HCEC 1CT (cell line): ENCODE measurements at places on chromosomes 5 and 9.

DNA sequence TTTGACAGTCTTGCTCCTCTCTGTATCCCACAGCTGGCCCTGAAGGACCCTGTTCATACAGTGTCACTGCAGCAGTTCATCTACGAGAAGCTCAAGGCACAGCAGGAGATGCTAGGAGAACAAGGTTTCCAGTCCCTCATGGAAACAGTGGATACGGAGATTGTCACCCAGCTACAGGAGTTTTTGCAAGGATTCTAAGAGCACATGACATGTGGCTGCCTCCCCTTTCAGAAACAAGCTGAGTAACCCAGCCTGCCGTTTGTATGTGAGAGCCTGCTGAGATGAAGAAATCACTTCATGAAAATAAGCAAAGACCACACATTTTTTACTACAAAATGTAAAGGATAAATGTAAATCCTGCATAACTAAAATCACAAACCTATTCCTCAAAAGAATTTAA is 48.5 kb downstream of the LRRC70 start:
- no peak for DNase-seq

GRCh38 chr5:1227667-1228066 is 2.5 kb downstream of the SLC6A18 start:
- peak; percentile 3 for DNase-seq

- DNase-seq, result no peak
Observed at GRCh38 chr9:7095058-7095457, 337.3 kb downstream of the KDM4C start.

DNA sequence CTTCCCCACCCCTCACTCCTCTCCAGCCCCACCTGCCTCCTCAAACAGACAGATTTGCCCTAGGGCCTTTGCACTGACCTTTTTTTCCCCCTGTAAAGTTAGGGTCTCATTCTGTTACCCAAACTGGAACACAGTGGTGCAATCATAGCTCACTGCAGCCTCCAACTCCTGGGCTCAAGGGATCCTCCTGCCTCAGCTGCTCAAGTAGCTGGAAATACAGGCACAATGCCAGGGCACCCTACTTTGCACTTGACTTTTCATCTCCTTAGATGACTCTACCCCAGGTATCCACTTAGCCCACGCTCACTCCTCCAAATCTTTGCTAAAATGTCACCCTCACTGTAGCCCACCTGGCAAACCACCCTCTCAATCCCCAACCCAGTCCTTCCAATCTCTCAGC is 2.2 kb downstream of the DYNC2I2 start:
- DNase-seq, result no peak

- DNase-seq, result no peak
Observed at GRCh38 chr5:2865856-2866255, 114.4 kb upstream of the IRX2 start.

DNA sequence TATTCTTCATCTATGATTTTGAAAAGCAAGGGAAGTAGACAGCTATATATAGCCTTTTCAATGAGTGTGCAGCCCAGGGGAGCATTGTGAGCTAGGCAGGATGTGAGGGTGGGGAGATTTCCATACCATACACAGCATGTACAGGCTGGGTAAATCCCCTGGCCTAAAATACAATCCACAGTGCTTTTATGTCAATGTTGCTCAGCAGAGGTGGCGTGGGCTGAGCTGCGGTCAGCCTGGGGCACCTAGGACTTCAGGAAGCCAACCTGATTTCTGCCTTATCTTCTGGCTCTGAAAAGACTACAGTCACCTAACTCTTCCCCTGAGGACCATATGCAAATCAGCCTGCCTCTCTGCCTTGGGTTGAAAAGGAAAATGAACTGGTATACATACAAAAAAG is 6.3 kb upstream of the GARIN3 start:
- DNase-seq, result no peak

DNA sequence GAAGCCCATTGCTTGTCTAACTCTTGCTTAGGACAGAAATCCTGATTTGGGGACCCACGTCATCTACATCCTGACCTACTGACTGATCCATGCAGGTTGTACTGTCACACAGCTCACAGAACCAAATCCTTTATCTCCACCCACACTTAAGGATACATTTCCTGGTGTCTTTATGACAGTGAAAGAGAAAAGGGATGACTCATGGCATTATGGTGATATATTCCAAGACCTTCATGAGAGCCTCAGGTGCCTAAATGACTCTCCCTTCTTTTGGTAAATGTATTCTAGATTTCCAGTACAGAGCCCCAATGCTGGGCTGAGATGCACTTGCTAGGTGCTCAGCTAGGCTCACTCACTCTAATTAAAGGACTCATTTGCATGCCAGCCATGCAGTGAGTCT is 26.0 kb upstream of the DMRT2 start:
- DNase-seq, result no peak

DNA sequence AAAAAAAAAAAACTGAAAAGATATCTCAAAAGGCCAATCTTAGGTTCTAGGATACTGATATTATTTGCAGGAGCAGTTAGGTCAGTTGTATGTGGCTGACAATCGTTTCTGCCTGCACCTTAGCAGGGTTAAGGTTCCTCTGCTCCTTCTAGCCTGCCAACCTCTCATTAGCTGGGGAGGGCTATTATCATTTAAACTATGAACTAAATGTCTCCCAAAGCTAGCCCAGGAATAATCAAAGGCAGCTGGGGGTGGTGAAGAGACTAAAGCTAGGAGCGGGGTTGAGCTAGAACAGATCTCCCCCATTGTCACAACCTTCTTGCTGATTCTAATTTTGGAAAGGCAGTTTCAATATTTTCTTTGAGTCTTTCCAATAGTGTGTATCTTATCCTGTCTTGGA is 99.9 kb downstream of the ICE1 start:
- DNase-seq, result no peak

GRCh38 chr5:168136340-168136739 is 155.1 kb upstream of the WWC1 start:
- no peak for DNase-seq

DNA sequence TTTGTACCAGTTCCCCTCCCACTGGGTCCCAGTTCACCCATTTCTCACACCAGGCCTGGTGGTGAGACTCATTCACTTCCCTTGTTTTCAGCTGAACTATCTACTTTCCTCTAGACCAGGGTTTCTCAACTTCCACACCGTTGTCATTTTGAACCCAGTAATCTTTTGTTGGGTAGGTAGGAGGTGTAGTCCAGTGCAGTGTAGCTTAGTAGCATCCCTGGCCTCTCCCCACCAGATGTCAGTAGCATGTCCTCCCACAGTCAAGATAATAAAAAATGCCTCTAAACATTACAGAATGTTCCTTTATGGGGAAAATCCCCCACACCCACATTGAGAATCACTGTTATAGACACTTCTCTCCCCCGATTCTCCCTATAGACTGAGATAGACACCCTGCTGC is 299.1 kb downstream of the EPB41L4A start:
- DNase-seq, result no peak

GRCh38 chr5:66553916-66554575 is 42.1 kb upstream of the MAST4 start:
- DNase-seq, result no peak

GRCh38 chr5:16313761-16314160 is 134.2 kb upstream of the MARCHF11 start:
- DNase-seq, result no peak

DNA sequence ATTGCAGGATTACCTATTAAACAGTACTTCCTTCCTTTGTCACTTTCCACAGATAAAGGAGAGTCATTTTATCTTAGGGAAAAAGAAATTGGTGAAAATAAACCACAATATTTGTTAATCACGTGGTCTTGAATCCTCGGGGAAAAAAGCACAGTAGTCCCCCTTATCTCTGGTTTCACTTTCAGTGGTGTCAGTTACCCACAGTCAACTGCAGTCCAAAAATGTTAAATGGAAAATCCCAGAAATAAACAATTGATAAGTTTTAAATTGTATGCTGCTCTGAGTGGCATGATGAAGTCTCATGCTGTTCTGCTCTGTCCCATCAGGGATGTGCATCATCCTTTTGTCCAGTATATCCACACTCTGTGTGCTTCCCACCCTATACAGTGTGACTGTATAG is 405.2 kb upstream of the MPDZ start:
- DNase-seq, result no peak

GRCh38 chr9:1870915-1871314 is 144.2 kb upstream of the SMARCA2 start:
- no peak for DNase-seq

GRCh38 chr5:7395947-7396712 is at the start of gene ADCY2:
Gene ADCY2, plus strand, starts transcription at chr5:7396138. Its CDS starts 159 bp downstream, at chr5:7396297.
- no peak for DNase-seq

DNA sequence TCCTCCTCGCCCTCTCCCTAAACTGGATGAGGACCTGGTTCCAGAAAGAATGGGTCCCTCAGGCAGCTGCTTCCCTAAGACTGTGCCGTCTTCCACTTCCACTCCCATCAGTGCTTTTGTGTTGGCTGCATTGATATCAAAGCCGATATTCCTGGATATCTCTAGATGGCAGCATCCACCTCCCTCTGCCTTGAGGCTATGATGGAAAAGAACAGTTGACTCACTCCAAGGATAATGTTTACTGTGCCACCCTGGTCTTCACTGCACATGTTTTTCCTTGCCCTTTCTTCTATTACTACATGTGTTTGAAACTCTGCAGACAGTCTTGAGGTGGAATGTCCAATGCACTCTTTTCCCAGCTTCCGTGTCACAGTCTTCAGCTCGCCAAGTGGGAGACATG is 211.6 kb downstream of the MAST4 start:
- peak; percentile 70 for DNase-seq
